ENCODE measurements at places on chromosomes 3 and 15.

DNA sequence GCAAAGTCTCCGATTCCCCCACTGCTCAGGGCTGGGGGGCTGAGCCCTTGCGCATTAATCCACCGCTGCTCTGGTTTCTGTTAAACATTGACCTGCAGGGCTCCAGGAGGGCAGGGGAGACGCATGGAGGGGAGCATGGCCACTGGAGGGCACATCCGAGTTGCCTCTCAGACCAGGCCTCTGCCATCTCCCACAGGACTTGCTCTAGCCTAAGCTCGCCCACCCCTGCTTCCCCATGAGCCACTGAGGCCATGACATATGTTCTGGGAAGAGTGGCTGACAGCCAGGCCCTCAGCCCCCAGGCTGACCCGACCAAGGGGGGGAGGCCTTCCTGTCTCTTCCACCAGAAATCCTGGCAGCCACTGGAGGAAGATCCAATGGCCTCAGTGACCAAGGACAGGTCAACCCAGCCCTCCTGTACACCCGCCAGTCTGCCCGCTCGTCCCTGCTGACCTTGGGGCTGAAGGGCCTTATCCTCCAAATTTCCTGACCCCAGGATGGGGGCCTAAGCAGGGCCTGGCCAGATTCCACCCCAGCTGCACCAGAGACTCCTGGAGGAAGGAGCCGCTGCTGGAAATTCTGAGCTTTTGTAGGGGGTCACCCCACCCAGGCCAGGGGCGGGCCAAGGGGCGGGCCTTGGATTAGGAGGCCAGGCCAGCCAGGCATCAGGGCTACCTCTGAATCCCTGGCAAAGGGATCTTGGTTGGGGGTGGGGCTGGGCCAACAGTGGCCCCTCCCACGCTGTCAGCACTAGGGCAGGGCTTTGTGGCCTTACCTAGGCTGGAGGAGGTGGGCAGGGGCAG is at the start of gene HYAL1:
TSS of gene HYAL1 (minus strand) at position 562 of the 803 bp plus-strand sequence. CDS start 618 bp downstream, outside the sequence.
- peak; percentile 64 for DNase-seq

DNA sequence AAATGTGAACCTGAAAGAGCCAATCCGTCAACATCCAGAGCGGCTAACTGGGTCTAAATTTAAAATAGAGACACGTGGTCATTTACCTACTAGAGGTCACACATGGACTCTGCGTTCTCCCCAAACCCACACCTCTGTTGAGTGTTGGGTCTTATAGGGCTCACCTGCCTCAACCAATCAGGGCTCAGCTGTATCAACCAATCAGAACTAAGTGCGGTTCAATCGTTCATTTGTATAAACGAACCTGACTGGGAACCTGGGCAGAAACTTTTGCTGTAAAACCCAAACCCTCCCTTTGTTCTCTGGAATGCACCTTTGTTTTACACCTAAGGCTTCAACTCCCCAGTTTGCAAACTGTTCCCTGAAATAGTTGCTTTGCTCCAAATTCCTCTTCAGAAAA is 8.9 kb downstream of the DNAAF4 start:
- DNase-seq, result no peak

- DNase-seq, result no peak
Measured at GRCh38 chr15:92928225-92928750, 28.2 kb downstream of the CHD2 start.

- no peak for DNase-seq
Measured at GRCh38 chr3:126569390-126569975, 10.8 kb upstream of the C3orf22 start.

GRCh38 chr3:63497641-63498040 is 154.8 kb upstream of the SNTN start:
- DNase-seq, result no peak

Measured in left forelimb (tissue), 1 donor.